ENCODE measurements at places on chromosomes 11 and 22. TPM values are rescaled to one million over a fixed set of nuclear protein-coding genes. Genes with fewer than 3 reads are reported as not detected.

Gene ASCL2
- not detected for polyA plus RNA-seq

Gene RAB36
- polyA plus RNA-seq = 4.7 TPM

Gene IFITM10
- 0.55 TPM for polyA plus RNA-seq

Gene C1QTNF6
- polyA plus RNA-seq = 26.7 TPM

Gene OR52K1
- not detected for polyA plus RNA-seq

Gene KRTAP5-2
- not detected for polyA plus RNA-seq

Gene HSPB2
- polyA plus RNA-seq = not detected

Gene C11orf21
- polyA plus RNA-seq = not detected

Gene ACR
- polyA plus RNA-seq = 0.11 TPM

Gene TMEM191B
- polyA plus RNA-seq = 0.53 TPM

Gene ANO1
- 0.27 TPM for polyA plus RNA-seq

Gene ACTN3
- not detected for polyA plus RNA-seq

Gene PNPLA3
- polyA plus RNA-seq = 1.3 TPM

Data from A549 (cell line).